Muscle of back (tissue), 13 donors: ENCODE measurements at places on chromosomes 7 and 10.
A peak's percentile ranks its signal among the peaks of the same experiment; 100 is the strongest.

DNA sequence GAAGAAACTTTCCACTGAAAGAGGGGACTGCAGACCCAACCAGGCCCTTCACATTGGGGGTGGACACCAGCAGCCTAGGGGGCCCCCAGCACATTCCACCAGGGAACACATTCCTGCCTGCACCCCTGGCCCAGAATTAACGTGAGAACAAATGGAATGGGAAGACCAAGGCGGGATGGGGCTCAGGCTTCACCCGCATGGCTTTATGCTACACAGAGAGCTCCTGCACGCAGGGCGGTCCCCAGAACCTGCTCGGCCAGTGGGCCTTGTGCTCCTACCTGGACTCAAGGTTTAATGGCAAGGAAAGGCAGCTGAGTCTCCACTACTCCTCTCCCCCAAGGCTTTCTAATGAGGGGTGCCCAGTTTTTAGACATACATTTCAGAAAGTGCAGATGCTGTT is 146.3 kb upstream of the GPR26 start:
- DNase-seq = no peak

DNA sequence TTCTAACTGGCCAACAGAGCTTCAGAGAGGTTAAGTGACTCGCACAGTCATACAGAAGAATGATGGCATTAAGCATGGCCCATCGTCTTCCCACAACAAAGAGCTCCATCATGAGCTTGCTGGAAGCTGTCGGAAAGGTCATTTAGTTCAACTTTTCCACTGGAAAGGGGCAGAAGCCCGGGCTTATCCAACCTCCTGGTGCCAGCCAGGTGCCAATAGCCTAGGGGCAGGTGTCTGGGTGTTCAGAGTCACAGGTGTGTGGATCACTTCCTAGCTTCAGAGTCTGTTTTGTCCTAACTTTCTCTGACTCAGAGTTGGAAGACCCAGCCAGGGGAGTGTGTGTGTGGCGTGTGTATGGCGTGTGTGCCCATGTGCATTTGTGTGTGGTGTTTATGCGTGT is 1.3 kb upstream of the TRPV6 start:
- no peak for DNase-seq

DNA sequence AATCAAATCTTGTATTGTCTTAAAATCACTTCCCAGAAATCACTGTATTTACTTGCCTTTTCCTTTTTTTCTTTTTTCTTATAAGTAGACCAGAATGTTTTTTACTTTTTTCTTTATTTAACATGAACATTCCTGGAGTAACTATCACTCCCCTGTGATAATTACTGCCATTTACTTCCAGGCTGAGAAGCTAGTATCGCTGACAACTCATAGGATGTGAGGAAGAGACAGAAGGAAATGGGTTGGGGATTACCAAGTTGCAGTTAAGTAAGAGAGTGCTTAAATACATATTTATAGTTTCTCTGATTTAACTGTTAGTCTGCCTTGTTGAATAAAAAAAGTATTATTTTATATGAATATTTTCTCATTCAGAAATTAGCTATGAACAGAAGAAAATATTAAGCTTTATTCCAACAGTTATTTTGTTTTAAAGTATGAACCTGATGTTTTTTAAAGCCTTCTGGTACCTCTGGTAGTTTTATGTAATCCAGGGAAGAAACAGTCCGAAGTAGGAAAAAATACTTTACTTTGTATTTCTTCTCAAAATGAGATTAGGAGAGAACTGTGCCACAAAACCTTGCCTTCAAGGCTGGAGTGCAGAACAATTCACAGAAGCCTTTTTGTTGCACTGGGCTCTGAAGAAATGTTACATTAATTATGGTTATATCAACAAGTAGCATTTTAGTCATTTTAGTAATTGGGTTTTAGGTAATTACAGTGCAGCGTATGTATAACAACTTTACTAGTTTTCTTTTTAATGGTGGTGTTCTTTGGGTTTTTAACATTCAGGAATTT is 72.8 kb downstream of the SHOC2 start:
- no peak for DNase-seq

GRCh38 chr7:27189295-27189996 is 4.4 kb upstream of the HOXA11 start:
- no peak for DNase-seq

DNA sequence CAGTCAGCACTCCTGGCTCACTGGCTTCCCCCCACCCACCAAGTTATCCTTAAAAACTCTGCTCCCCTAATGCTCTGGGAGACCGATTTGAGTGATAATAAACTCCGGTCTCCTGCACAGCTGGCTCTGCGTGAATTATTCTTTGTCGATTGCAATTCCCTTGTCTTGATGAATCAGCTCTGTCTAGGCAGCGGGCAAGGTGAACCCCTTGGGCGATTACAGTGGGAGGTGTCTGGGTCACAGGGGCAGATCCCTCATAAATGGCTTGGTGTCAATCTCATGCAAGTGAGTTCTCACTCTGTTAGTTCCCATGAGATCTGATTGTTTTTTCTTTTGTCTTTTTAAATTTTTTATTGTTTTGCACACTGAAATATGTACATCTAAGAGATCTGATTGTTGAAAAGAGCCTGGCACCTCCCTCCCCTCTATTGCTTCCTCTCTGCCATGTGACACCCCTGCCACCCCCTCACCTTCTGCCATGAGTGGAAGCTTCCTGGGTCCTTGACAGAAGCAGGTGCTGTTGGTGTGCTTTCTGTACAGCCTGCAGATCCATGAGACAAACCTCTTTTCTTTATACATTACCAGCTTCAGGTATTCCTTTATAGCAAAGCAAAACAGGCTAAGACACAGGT is 20.5 kb downstream of the OTUD1 start:
- DNase-seq = no peak

DNA sequence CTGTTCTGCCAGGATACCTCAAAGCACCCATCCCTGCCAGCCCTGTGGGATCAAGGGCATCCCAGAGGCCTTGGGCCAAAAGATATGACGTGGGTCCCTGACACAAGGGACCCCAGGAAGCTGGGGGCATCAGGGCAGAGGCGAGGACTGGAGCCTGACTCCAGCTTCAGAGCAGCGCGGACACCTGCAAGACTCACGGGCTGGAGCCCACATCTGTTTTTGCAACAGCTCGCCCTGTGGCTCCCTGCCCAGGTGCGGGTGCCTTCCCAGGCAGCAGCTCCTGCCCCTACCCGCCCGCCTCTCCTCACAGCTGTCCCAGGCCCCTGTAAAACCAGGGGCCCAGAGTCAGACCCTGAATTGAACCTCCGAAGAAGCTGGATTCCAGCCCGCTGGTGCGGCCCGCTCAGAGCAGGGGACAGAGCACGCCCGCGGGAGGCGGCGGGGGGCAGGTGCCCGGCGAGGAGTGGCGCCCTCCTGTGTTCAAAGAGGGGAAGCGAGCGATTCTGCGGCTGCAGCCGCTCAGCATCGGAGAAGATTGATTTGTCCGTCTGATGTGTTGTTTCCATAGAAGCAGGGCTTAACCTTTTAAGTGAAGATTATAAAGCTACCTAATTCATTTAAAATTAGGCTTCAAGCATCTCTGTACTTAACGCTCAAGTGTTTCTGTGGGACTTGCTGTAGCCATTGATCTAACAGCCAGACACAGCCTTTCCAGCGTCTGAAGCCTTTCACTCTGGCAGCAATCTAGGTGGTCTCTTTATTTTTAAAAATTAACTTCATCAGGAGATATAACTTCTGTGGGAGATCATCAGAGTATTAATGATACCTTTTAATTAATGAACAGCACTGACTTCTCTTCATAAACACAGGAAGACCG is 88.4 kb downstream of the BEND7 start:
- DNase-seq = peak; percentile 13

GRCh38 chr10:90779548-90779947 is 78.3 kb downstream of the HTR7 start:
- no peak for DNase-seq

GRCh38 chr10:12484941-12485805 is 135.8 kb downstream of the CAMK1D start:
- peak; percentile 45 for DNase-seq

DNA sequence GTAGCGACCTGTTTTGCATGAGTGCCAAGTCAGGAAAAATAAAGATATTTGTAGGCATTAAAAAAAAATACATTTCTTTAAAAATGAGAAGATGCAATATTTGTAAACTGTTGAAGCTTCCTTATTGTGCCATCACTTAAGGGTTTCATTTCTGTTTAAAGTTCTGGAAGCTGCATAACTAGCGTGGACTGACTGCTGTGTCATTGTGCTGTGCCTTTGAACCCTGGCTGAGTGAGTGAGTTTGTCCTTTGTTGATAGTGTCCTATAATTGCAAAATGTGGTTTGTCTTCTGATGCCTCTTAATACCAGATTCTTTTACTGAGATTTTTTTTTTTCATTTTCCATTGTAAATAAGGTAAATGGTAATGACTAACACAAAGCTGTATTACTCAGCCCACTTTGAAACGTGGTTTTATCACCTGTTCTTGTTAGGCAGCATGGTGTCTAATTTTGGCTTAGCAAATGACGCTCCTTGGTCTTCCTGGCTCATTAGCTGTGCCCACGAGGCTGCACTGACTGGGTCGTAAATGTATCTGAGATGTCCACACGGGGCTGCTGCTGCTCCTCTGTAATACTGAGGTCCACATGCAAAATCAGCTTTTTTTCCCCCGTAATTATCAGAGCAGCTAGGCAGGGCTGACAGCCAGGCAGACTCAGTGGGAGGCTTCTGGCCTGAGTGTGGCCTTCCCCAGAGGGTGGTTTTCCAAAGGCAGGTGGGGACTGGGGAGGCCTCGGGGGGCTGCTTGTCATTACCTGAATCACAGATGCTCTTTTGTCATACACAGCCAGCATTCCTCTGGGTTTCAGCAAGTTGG is 14.8 kb downstream of the ZSCAN25 start:
- DNase-seq = peak; percentile 27

DNA sequence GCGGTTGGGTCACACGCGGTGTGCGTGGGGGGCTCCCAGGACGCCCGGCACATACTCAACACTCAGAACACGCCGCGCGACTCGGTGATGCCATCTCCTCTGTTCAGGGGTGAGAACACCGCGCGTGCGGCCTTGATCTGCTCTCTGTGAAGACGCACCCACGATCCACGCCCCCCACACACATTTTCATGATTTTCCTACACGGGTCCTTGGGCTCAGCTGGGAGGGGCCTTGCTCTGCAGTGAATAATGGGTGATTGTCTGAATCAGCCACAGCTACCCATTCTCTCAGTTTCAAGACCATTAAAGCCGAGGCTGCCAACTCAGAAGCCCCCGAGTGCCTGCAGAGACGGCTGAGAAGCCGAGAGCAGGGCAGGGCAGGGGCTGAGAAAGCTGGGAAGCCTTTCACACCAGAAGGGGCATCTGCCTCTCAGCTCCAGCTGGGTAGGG is 54.3 kb upstream of the PDGFA start:
- no peak for DNase-seq

GRCh38 chr7:90607196-90607595 is 11.1 kb downstream of the CDK14 start:
- no peak for DNase-seq

DNA sequence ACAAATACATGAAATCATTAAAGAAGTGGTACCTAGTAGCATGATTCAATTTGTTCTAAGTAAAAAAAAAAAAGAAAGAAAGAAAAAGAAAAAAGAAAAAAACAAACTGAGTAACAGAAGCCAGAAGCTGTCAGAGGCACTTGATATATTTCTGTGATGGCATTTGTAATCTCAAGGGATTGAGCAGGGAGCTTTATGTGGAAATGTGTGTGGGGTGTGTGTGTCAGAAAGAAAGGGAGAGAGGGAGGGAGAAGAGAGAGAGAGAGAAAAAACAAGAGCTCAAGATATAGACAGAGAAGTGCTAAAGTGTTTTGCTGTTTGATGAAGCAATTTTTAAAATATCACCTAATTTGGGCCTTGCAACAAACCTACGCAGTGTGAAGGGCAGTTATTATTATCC is 357.6 kb upstream of the PCDH15 start:
- DNase-seq = no peak

DNA sequence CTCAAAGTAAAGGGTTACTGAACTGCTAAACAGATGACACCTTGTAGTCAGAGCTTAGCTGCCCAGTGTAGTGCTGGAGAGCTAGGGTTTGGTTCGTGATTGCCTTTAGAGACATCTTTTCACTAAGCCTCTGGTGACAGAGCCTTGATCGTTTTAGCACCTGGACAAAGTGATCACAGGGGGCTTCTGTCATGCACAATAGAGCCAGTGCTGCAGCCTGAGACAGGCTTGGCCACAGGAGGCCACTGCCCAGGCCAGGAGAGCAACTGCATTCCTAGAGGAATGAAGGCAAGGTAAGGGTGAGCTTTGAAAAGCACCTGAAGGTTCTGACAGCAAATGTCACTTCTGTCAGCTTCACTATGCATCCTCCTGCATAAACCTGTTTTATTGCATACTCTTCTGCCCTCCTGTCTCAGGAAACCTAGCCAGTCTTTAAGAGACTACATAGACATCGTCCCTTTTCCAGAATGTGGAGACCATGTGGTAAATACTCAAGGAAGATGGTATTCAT is 122.9 kb downstream of the NPY start:
- DNase-seq = no peak

- DNase-seq = peak; percentile 25
Measured at GRCh38 chr7:85162721-85163120, 24.1 kb downstream of the SEMA3D start.

DNA sequence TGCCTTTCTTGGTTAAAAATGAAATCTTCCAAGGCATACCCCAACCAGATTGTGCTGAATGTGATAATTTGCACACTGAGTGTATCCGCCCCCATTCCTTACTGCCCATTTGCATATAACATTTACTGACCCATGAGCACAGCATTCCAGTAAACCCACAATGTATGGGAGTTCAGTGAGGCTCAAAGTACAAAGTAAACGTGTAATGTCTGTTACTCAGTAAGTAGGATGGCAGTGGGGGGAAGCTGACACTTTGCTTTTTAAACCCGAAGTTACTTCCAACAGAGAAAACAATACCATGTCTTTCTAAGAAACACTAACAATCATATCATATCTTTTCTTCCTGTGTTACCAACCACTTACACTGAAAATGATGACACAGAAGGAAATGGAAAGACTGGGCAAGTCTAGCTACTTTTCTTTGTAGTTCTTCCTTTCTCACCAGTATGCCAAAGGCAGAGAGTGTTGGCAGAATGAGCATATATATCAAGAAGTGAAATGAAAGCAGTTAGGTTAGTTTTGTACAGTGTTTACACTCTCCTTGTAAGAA is 27.1 kb upstream of the SOSTDC1 start:
- DNase-seq = peak; percentile 1

DNA sequence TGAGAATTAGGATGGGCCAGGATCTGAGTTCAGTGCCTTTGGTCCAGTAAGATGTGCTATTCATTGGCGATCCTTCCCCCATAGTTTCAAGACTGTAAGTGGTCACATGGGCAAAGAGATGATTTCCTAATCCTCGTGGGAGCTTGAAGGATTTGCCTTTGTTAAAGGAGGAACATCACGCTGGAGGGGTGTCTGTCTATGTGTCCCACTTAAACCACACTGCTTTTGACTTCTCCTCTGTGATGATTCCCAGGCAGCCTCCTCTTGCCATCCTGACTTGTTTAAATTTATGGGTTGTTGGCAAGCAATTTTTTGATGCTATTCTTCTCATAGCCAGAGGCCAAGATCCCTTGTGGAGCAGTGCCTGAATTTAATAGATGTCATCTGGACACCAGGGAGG is 154.0 kb downstream of the TCF7L2 start:
- no peak for DNase-seq

GRCh38 chr7:42588876-42589275 is 323.0 kb downstream of the C7orf25 start:
- DNase-seq = no peak
